ENCODE measurements at places on chromosomes 2 and 18. TPM values are rescaled to one million over a fixed set of nuclear protein-coding genes. Genes with fewer than 3 reads are reported as not detected.

The SNED1 gene
- total RNA-seq: 4.8 TPM

The PDCD1 gene
- total RNA-seq: 13.1 TPM

The SULT1C2 gene
- total RNA-seq: not detected

- no peak for ATAC-seq
Measured at GRCh38 chr2:5849562-5849961, 157.4 kb downstream of the SOX11 start.

GRCh38 chr18:78779996-78780718, 199.5 kb upstream of the SALL3 start:
- ATAC-seq: no peak

GRCh38 chr2:222703886-222704285, 32.4 kb downstream of the MOGAT1 start:
- ATAC-seq: no peak

- ATAC-seq: no peak
Measured at GRCh38 chr2:8927510-8928455, 75.7 kb downstream of the MBOAT2 start.

DNA sequence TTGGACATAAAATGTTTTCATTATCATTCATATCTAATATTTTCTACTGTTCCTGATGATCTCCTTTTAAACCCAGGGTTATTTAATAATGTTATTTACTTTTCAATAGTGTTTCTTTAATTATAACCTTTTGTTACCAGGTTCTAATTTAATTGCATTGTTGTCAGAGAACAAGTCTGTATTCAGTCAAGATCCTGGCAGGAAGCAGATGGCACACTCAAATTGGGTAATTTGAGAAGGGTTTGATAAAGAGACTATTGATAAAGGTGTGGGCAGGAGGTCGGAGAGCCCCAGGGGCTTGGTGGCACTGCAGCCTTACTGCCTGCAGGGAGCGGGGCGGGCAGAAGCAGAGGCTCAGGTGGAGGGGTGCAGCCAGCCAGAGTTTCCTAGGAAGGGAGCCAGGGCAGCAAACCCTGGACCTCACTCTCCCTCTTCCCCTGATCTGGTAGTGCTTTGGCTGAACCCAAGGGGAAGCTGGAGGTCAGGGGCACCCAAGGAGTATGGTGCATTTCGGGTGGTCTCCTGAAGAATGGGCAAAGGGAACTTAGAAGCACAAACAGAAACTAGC, 2.3 kb upstream of the KIF1A start:
- ATAC-seq: no peak

- no peak for ATAC-seq
Measured at GRCh38 chr18:32831781-32832180, 59.0 kb upstream of the KLHL14 start.

DNA sequence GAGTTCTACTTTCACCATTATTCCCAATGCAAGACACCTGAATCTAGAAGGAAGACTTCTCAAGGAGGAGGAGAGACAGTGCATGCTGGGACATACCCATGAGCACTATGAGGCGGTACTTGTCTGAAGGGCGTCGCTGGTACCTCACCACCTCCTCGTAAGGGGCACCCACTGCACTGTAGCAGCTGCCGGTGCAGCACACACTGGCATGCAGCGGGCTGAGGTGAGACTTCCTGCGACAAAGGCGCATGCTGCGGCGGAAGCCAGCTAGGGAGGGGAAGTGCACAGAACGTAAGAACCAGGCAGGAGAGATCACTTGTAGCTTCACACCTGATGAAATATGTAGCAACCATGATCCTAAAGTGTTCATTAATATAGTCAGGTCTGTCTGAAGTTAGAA, 12.8 kb upstream of the TMEM237 start:
- no peak for ATAC-seq
